Activated T-helper 17 cell treated with anti-CD3 and anti-CD28 coated beads, Interleukin-2, amount 50 U/mL, for 72 hours (primary cell): ENCODE measurements at places on chromosomes 1 and 21. TPM values are rescaled to one million over a fixed set of nuclear protein-coding genes. Genes with fewer than 3 reads are reported as not detected.

The KCNA2 gene
- 4.7 TPM for total RNA-seq

The CADM3 gene
- total RNA-seq: not detected

The RGS7 gene
- not detected for total RNA-seq

The OR2L8 gene
- not detected for total RNA-seq

The OR2L5 gene
- 0.09 TPM for total RNA-seq

The OR2T11 gene
- not detected for total RNA-seq

The COL9A2 gene
- total RNA-seq: 7.5 TPM

The RIIAD1 gene
- not detected for total RNA-seq

The PPIAL4G gene
- total RNA-seq: 0.15 TPM

The FCRLA gene
- total RNA-seq: not detected

The AMPD1 gene
- total RNA-seq: not detected

DNA sequence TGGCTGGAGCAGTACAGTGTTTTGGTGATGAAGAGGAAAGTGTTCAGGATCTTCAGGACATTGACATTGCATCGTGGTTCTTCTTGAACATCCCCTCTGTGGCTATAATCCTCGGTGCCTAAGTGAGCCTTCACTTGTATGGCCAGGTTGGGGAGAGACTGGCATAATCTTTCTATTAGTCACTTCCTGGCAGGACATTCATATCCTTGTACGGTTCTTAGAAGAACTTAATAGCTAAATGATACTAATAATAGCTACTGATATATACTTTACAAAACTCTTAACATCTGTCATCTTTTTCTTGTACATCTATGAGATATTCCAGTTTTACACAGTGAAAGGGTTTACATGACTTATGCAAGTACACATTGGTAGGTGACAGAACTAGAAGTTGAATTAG, 35.8 kb downstream of the CELF3 start:
- ATAC-seq: no peak

GRCh38 chr1:161379071-161379470, 11.4 kb upstream of the CFAP126 start:
- ATAC-seq: no peak

- no peak for ATAC-seq
Measured at GRCh38 chr21:37529649-37530048, 163.1 kb downstream of the DYRK1A start.

GRCh38 chr1:168598892-168599291, 22.5 kb downstream of the XCL1 start:
- ATAC-seq: no peak

- ATAC-seq: no peak
Measured at GRCh38 chr1:116218922-116219321, 107.7 kb downstream of the MAB21L3 start.

- no peak for ATAC-seq
Measured at GRCh38 chr1:198829944-198830343, 191.1 kb downstream of the PTPRC start.

- ATAC-seq: no peak
Measured at GRCh38 chr1:4626560-4627319, 27.7 kb upstream of the AJAP1 start.

DNA sequence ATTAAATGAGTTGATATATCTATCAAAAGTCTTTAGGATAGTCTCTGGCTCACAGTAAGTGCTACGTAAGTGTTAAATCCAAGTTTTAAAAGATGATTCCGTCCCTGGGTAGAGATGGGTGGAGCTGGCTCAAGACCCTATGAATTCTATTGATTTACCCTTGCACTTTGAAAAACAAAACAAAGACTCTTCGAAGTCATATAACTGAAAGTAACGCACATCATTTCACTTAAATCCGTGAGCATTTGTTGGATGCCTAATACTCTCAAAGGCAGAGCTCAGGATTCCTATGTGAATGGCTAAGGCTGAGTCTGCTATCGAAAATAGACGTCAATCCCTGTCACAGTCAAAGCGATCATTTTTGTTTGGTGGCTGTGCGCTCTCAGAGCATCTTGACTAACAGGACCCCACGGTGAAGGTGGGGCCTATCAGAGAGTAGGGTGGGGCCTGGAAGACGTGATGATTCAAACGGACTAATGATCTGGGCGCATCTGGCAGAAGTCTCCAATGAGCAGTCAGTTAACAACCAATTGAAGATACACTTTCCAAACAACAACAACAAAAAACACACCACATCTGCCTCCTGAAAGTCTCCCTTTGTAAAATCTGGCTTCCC, 1.2 kb upstream of the NUCKS1 start:
- ATAC-seq: no peak

GRCh38 chr1:75100481-75101092, 33.6 kb upstream of the LHX8 start:
- no peak for ATAC-seq

GRCh38 chr1:162305969-162306368, 70.7 kb downstream of the SPATA46 start:
- no peak for ATAC-seq

DNA sequence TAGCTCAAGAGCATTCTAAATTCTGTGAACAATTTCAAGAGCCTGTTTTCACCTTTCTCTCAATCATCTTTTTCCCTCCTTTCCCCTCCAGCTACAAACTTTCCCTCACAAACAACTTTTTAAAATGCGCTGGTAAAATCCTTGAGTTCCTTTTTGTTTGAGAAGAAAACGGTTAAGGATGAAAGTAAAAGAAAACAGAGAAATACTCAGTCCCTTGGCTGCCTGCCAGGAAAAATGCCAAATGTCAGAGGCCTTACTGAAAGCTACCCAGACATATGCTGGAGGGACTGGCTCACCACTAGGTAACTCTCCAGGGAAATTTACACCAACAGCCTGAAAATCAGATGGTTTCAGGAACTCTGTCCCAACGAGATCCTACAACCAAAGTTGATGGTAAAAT, 11.0 kb upstream of the SERBP1 start:
- peak; percentile 23 for ATAC-seq

GRCh38 chr1:83098131-83098530, 900.8 kb downstream of the TTLL7 start:
- ATAC-seq: no peak

DNA sequence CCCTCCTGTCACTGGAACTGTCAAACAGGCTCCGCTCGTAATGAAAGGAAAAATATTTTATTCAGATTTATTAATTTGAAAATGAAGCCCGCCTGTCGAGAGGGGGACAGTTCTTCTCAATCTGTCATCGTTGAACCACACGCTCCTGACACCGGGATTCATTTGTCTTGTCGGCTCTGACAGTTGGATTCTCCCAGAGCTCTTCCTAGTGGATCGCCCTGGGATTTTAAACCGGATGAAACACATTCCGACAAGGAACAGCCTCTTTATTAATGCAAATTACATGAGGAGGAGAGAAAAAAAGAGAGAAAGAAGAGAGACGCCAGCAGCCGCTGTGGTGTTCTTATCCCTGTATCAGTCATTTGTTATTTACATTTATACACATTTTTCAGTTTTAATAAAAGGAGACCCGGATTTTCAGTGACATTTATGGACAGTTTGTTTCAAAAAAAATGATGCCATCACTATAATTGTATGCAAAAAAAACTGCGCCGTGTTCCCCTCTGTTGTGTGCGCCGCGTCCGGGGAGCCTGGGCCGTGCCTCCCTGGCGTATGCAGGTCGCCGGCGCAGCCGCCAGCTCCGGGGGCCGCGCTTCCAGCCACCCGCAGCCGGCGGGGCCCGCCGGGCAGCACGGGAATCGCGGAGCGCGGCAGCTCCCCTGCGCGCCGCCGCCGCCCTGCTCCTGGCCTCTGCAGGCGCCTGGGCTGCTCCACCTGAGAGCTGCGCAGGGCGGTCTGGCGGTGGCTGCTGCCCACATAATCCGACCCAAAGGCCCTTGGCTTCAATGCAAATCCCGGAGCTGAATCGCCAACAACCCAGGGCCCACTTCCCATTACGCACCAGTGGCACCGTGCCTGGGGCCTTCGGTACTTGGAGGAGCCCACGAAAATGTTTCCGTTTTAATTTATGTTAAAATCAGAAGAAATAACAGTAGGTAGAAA, 237.9 kb upstream of the PBX1 start:
- ATAC-seq: no peak

GRCh38 chr1:202861420-202862132, 27.4 kb downstream of the RABIF start:
- ATAC-seq: peak; percentile 90

DNA sequence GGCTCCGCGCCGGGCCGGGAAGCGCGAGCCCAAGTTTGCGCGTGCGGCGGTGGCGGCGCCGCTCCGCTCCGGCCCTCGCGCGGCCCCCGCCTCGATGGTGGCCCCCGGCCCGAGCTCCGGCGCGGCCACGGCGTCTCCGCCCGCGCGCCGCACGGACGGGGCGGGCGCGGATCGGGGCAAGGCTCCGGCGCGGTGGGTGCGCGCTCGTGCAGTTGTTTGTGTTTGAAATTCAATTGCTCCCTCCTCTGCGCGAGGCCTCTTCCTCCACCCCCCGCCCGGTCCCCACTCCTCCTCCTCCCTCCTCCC, at the start of gene HDGF:
TSS of gene HDGF (minus strand) at position 225 of the 306 bp plus-strand sequence. CDS start 246 bp downstream, outside the sequence.
- ATAC-seq: no peak

- no peak for ATAC-seq
Measured at GRCh38 chr1:208601561-208601960, 357.4 kb upstream of the PLXNA2 start.

- no peak for ATAC-seq
Measured at GRCh38 chr1:10620776-10621175, 146.0 kb downstream of the PEX14 start.

GRCh38 chr1:112253366-112253765, 142.6 kb upstream of the CTTNBP2NL start:
- ATAC-seq: no peak

DNA sequence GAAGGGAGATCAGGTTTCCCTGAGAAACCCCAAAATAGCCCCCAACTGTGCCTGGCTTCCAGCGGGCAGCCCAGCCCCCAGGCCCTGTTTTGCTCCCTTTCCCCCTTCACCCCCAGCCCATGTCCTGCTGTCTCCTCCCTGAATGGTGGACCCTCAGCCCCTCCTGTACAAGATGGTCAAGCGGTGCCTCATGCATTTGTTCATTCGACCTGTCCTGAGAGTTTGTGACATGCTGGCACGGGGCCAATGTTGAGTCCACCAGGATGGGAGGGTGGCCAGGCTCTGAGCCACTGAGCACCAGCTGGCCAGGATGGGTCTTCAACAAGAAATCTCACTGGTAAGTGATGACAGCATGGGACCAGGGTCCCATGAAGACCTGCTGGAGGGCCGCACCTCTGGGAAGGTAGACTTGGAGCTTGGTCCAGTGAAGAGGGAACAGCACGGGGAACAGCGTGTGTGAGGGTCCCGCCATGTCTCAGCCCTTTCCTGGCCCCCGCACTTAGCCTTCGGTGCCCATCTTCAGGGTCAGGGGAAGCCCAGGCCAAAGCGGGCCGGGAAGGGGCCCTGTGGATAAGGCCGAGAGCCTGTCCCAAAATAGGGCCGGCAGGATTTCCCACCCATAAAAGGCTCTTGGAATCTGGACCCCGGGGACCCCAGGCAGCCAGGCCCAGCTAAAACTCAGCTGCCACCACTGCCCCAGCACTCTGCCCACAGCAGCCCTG, at the start of gene CALML6:
TSS of gene CALML6 (plus strand) at position 290 of the 722 bp plus-strand sequence. CDS start at position 311, 21 bp downstream.
- no peak for ATAC-seq

DNA sequence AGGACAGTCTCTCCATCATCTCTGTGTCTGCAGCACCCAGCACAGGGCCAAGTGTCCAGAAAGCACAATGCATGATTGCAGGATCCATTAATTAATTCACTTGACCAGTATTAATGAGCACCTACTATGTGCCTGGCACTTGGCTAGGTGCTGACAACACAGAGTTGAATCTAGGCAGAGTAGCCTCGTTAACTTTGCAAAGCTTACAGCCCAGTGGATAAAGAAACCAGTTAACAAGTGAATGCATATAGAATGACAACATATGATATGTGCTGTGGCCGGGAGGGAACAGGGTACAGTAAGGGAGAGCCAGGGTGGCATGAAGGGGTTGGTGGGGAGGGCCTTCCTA, 10.9 kb downstream of the SLC1A7 start:
- no peak for ATAC-seq

GRCh38 chr1:28322194-28322593, 6.6 kb upstream of the MED18 start:
- no peak for ATAC-seq

DNA sequence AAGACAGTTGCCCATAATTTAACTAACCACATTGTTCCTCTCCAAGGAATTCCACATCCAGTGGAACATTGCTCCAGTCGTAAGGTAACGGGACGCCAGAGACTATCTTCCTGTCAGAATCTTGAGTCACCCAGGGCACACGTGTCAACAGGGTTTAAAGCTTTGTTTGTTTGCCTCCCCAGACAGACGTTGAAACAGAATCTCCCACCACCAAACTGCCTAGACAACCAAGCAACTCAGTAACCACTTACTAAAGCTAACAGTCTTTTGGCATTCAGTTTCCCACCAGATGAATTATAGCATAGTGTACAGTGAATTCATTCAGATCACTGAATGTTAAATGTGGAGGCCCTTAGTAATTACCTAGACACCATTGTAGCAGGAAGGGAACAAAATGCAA, 439.5 kb downstream of the PLPP3 start:
- ATAC-seq: no peak
